Breast epithelium (tissue), 4 donors: ENCODE measurements at places on chromosomes 12 and 14.

DNA sequence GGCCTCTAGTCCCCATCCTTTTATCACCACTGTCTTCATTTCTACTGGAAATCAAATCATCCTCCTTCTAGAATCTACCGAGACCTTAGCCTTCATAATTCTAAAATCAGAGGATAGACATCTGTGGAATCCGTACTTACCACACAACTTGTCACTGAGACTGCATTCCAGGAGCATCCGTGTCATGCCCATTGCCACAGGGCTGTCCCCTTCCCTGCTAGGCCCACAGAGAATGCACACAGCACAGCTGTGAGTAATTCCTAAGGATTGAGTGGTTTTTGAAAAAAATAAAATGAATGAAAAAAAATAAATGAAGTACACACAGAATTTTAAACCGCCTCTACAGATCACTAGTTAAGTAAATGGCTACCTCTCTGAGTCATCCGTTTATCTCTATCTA lies 21.0 kb upstream of the MAGOHB start:
- no peak for DNase-seq

DNA sequence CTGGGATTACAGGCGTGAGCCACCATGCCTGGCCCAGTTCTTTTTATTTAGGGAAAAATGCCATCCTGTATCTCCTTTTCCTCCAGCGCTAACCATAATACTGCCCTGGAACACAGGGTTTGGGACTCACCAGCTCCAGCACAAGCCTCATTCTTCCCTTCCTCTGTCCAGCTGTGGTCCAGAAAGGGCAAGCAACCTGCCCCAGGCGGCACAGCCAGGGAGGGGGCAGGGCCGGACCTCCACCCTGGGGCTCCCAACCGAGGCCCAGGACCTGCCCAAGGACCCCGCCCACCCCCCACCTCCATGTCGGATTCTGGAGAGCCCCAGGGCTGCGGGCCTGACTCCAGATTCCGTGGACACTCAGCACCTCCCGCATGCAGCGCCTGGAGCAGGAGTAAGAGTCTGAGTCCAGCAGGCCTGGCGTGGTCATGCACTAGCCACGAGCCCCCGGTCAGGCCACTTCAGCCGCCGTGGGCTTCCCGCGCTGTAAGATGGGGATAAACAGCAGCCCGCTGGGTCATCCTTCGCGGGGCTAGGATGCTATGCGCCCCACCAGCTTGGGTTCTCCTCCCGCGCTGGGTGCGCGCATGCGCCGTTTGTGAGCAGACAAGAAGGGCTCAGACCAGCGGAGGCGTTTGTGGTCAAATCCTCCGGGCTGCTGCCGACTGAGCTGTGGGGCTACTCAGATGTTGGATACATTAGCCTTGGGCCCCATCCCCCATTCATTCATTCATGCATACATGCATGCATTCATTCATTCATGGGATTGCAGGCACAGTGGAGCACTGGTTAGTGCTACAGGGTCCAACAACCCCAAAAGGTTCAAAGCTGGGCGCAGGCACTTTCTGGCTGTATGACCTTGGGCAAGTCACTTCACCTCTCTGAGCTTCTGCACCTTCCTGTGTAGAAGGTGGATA lies 16.3 kb downstream of the TMEM119 start:
- DNase-seq = no peak

- no peak for DNase-seq
These were observed 94.2 kb downstream of the EXOC5 start for GRCh38 chr14:57174466-57174865.

DNA sequence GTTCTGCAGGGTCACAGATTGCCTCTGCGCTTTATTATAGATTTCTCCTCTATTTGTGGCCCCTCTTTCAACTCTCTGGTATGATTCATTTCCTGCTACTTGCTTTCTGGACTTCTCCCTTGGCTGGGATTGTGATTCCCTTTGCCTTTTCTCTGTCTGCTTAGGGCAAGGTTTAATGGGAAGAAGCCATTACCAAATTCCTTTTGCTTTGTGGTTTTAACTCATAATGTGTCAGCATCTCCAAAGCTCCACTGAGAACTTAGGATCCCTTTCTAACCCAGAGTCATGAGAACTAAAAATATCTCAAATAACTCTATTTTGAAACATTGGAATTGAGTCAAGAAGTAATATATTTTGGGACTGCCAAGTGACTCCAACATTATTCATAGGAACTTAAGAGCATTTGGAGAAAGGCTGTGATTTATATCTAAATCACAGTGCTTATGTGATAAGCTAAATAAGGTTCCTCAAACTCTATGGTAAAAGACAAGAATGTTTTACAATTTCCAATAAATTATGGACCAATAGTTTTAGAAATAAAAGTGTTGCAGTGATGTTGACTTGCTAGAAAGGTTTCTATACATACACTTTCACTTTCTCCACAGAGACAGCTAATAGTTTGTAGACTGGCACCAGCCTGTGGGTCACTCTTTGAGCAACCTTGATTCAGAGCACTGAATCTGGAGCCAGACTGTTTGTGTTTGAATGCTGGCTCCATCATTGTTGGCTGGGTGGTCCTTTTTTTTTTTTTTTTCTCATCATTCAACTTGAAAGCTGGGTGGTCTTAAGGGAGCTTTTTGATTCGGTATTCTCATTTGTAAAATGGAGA lies 93.9 kb downstream of the DACT1 start:
- no peak for DNase-seq

DNA sequence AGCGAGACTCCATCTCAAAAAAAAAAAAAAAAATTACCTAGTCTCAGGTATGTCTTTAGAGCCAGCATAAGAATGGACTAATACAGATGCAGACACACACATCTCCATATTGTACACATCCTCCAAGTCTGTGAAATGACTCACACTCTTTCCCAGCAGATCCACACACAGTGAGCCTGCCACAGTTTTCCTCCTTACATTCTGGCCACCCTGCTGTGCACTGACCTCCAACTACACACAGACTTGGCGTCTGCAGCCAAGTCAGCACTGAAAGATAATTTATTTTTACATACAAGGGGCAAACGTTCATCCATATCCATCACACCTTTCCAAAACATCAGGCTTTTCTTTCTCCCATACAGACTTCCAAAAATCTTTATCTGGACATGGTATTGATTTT lies 115.9 kb downstream of the SLC25A21 start:
- no peak for DNase-seq
